ENCODE measurements at places on chromosomes 13 and 19.

DNA sequence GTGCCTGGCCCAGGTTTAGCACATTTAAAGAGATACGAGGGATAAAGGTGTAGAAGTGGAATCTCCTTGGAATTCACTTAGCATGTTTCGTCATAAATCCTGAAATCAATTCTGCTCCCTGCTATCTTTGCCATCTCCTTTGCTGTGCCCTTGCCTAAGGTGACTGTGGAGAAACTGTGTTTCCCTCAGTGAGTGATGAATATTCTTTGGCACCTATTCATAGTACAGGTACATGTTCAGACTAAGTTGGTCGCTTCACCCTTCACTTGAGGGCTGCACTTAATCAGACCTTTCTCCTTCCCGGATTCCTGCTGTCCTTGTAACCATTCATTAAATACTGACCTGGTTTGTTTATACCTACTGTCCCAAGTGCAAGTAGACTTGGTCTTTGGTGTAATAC lies 17.8 kb downstream of the PCCA start:
- peak; percentile 70 for DNase-seq

DNA sequence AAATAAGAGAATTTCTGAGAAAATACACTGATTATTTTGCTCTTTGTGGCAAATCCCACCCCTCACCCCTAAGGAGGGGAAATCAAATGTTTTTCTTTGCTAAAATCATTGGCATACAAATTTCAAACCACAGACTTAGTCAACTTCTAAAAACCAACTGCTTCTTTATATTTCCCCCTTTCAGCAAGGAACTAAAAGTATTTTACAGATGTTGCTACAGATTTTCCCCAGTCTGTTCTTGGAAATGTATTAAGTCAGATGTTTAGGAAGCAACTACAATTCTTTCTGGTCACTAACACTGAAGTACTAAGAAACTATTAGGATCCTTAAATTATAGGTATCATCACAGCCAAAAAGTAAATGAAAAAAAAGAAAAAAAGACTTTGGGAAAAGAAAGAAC lies 6.9 kb downstream of the MTMR6 start:
- no peak for DNase-seq

- DNase-seq = peak; percentile 73
Measured at GRCh38 chr13:86757236-86757978, 913.8 kb upstream of the SLITRK5 start.

DNA sequence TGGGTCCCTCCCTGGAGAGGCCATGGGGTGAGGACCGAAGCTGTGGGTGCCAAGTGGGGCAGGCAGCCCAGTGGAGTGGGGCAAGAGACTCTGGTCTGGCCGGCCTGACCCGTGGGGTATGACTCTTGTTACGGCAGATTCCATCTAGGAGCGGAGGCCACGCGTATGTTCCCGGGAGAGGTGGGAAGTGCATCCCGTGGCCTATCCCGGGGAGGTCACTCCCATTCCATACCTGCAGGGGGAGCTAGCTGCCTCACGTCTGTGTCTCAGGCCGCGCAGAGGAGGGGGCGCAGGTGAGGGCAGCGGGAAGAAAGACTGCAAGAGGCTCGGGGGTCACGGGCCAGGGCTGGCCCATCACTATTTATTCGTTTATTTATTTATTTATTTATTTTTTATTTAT lies 4.9 kb downstream of the CSNK1G2 start:
- peak; percentile 44 for DNase-seq

DNA sequence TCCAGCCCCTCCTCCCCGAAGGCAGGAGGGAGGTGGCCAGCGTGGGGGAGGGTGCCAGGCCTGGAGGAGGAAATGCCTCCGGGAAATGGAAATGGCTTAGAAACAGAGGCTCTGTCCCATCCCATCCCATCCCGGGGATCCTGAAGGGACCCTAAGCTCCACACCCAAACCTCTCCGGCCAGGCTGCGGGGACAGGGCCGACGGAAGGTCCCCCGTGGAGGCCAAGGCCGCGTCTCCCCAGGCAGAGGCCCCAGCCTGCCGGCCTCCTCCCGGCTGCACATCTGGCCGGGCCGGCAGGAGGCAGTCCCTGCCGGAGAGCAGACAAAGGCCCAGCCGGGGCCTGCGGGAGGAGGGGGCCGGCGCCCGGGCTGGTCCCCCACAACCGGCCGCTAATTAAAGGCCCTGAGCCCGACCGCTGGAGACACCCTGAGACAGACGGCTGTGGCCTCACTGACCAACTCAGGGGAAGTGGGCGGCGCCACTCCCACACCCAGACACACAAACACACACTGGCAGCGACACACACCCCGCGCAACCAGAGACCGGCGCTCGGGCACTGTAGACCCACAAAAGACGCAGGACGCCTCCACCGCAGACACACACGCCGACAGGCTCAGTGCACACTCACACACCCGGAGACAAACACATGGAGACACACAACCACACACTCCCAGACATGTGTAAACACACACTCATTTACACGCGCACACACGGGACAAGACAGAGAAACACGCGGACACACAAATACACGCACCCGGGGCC lies 1.1 kb downstream of the ADAMTS10 start:
- DNase-seq = no peak

- DNase-seq = no peak
Measured at GRCh38 chr13:91351123-91351522, 3.6 kb downstream of the MIR17HG start.

DNA sequence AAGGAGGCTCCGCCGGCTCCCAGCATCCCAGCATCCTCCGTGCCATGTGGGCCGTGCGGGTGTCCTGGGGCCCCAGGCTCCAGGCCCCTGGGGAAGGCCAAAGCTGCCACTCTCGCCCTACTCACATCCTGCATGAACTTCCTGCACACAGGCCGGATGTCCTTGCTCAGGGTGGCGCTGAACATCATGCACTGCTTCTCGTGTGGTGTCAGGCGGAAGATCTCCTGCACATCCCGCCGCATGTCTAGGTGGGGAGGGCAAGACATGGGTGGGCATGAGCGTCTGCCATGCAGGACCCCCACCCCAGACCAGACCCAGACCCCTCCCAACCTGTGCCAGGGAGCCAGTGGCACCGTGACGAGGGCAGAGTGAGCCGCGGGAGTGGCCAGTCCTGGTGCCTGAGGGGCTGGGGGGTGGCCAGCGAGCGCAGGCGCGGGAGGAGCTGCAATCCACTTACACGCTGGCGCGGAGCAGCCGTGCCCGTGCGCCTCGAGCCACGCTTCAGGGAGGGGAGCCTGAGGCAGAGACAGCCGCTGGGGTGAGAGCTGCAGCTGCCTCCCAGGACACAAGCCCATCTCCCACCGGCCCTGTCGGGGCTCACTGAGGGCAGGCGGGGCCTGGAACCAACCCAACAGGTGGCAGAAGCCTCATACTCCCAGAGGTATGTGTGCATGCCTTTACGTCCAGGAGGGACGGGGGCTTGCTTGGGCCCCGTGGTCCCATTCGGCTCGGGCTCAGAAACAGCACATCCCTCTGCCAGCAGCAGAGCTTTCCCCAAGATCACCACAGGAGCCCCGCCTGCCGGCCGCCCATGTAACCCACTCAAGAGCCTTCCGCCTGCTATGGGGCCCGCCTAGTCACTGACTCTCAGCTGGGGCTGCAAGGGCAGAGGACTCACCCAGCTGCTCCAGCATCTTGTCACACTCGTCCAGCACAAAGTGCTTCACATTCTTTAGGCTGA lies 8.8 kb downstream of the DDX39A start:
- DNase-seq = no peak

GRCh38 chr19:18339723-18340122 lies 675 bp upstream of the PGPEP1 start:
- DNase-seq = no peak

- no peak for DNase-seq
Measured at GRCh38 chr19:17957885-17958284, 9.0 kb upstream of the KCNN1 start.

GRCh38 chr13:93476175-93476574 lies 249.6 kb downstream of the GPC6 start:
- DNase-seq = peak; percentile 81

- DNase-seq = peak; percentile 51
Measured at GRCh38 chr19:45716359-45717130, 14.2 kb downstream of the FBXO46 start.

DNA sequence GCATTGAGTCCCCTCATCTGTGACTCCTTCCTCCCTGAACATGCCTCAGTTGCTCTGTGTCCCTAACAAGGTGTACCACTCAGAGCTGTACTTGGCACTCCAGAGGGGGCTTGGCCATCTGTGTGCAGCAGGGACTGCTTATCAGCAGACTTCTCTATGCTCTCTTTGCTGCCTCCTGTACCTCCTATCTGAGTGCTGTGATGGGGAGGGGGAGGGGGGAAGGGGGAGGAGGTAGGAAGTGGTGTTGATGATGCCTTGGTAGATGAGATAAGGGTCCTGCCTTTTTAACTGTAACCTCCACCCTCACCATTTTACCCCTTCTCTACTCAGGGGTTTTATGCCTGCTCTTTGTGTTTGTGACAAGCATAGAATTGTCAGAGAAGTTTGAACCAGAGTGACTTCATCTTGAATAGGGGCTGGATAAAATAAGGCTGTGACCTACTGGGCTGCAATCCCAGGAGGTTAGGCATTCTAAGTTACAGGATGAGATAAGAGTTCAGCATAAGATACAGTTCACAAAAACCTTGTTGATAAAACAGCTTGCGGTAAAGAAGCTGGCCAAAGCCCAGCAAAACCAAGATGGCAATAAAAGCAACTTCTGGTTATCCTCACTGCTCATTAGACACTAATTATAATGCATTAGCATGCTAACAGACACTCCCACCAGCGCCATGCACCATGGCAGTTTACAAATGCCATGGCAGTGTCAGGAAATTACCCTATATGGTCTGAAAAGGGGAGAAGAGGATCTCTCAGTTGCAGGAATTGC lies 13.2 kb downstream of the PCDH8 start:
- DNase-seq = no peak

DNA sequence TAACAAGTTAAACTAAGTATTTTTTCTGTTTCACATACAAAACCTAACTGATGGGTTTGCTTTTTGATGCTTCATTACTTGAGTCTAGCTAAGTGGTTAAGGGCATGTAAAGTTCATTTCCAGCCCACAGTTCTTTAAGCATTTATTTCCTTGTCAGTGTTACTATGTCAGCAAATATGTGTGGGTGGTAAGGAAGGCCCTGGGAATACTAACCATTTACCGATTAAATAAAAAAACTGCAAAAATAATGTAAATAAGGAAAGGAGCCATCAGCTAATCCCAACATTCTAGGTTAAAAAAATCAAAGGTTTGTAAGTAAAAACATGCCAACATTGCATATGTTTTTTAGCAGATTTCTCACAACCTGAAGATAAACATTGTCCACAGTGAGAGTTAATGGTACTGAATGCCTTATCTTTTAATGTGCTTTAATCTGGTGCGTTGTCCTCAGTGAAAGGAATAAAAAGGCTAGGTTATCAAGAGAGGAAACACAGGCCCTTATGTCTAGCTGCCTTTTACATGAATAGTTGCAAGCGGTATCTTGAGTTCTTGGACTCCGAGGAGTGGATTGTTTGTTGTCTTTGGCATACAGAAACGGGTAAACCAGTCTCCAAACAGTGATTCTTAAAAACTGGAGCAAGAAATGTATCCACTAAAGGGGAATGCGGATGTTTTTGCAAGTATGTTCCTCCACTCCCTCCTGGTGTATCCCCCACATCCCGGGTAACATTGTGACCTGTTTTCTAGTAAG lies 949.6 kb upstream of the SLC10A2 start:
- DNase-seq = no peak

DNA sequence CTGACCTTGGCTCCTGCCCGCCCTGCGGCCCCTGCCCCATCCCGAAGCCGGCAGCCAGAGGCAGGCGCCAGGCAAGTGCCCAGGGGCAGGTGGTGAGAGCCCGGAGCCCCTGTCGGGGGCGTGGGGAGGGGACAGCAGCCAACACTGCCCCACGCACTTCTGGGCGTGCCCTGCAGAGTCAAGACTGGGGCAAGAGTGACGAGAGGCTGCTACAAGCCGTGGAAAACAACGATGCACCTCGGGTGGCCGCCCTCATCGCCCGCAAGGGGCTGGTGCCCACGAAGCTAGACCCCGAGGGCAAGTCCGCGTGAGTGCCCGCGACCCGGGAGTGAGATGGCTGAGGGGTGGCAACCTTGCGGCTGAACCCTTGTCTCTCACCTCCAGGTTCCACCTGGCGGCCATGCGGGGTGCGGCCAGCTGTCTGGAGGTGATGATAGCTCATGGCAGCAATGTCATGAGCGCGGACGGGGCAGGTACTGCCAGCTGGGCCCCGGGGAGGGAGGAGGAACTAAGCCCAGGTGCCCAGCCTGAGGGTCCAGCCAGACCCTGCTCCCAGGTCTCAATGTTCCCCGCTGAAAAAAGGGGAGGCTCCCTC lies 17.3 kb downstream of the ANKRD24 start:
- DNase-seq = no peak

GRCh38 chr13:62292714-62293480 lies 877.2 kb upstream of the PCDH20 start:
- DNase-seq = peak; percentile 70

- peak; percentile 66 for DNase-seq
Measured at GRCh38 chr19:51552996-51553725, 17.9 kb upstream of the ZNF175 start.

GRCh38 chr13:30479883-30480219 lies 14.1 kb upstream of the HMGB1 start:
- DNase-seq = no peak

DNA sequence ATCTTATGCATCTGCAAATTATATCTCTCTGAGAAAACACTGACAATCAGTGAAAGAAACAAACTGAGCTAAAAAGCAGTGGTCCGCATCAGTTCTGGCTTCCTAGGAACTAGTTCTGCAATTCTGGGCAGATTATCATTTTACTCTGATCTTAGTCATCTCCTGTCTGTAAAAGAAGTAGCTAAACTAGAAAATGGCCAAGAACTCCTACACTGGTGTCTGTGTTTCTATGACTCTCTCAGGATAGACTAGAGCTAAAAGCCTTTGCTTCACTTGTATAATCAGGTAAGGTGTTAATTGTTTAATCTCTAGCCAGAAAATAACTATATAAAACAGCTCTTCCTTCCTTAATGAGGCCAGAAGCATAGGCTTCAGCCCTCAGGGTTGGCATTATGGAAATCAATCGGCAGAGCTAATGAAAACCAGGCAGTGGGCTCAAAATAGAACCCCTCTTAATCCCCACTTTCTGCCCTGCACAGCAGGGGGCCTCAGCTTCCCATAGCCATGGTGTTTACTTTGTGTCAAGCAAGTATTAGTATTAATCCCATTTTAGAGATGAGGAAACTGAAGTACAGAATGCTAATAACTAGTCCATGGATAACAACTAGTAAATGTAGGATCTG lies 459.2 kb downstream of the FGF14 start:
- no peak for DNase-seq
